Right atrium auricular region (tissue), 2 donors: ENCODE measurements at places on chromosomes 1 and 21. TPM values are rescaled to one million over a fixed set of nuclear protein-coding genes. Genes with fewer than 3 reads are reported as not detected.

The UBIAD1 gene
- 12.0 TPM for total RNA-seq

The ATP1A4 gene
- not detected for total RNA-seq

The HTR1D gene
- not detected for total RNA-seq

The NR5A2 gene
- total RNA-seq, result 0.44 TPM

The PDZK1IP1 gene
- total RNA-seq, result 3.1 TPM

The HMGCS2 gene
- 12.4 TPM for total RNA-seq

The OR6K3 gene
- total RNA-seq, result not detected

The S100A7A gene
- not detected for total RNA-seq

The AMPD1 gene
- total RNA-seq, result not detected

The FYB2 gene
- 0.39 TPM for total RNA-seq

The AADACL3 gene
- not detected for total RNA-seq

The ASTN1 gene
- total RNA-seq, result 1.3 TPM

The FBXO44 gene
- total RNA-seq, result 15.5 TPM

The TMEM54 gene
- 37.9 TPM for total RNA-seq

The SLFNL1 gene
- not detected for total RNA-seq

The TLR5 gene
- 1.0 TPM for total RNA-seq

The PPM1J gene
- 7.9 TPM for total RNA-seq

The LEMD1 gene
- not detected for total RNA-seq

The TCP10L gene
- total RNA-seq, result not detected

The MFAP2 gene
- 5.5 TPM for total RNA-seq

The CFAP298 gene
- 16.1 TPM for total RNA-seq

The AK5 gene
- 2.8 TPM for total RNA-seq

The OR2L3 gene
- not detected for total RNA-seq

The SLC22A15 gene
- total RNA-seq, result 10.1 TPM

The NPHS2 gene
- not detected for total RNA-seq

The TMED5 gene
- 81.2 TPM for total RNA-seq

The SPRR2E gene
- total RNA-seq, result not detected

The AMY1B gene
- total RNA-seq, result not detected

The CFHR3 gene
- total RNA-seq, result 0.20 TPM

The CFAP126 gene
- total RNA-seq, result not detected

The DDR2 gene
- total RNA-seq, result 69.9 TPM

The EPHA10 gene
- 0.22 TPM for total RNA-seq

The MARCKSL1 gene
- total RNA-seq, result 9.5 TPM

The PRPF38A gene
- 7.2 TPM for total RNA-seq

The SFN gene
- total RNA-seq, result 0.51 TPM

The MMP23B gene
- total RNA-seq, result 26.9 TPM

The CDK18 gene
- 116 TPM for total RNA-seq
